ENCODE measurements at places on chromosomes 7 and 10.

- DNase-seq, result no peak
Measured at GRCh38 chr7:105461518-105461917, 60.6 kb downstream of the PUS7 start.

- peak; percentile 29 for DNase-seq
Measured at GRCh38 chr7:87312215-87312865, 33.1 kb upstream of the CROT start.

DNA sequence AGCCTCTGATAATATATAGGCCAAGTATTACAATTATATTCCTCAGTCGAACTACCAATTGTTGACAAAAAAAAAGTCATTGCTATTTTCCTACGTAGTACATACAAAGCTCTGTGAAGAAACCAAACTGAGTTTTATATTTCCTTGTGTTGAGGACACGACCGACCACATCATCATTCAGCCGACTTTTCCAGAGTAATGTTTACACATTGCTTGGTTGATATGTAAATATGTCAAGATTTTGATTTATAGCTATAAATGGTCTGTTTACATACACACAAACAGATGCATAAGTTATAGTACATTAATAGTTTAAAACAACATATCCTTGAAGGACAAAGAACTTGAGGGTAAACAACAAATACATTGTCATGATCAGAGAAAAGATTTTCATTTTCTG is 121.5 kb downstream of the CRPPA start:
- DNase-seq, result no peak

DNA sequence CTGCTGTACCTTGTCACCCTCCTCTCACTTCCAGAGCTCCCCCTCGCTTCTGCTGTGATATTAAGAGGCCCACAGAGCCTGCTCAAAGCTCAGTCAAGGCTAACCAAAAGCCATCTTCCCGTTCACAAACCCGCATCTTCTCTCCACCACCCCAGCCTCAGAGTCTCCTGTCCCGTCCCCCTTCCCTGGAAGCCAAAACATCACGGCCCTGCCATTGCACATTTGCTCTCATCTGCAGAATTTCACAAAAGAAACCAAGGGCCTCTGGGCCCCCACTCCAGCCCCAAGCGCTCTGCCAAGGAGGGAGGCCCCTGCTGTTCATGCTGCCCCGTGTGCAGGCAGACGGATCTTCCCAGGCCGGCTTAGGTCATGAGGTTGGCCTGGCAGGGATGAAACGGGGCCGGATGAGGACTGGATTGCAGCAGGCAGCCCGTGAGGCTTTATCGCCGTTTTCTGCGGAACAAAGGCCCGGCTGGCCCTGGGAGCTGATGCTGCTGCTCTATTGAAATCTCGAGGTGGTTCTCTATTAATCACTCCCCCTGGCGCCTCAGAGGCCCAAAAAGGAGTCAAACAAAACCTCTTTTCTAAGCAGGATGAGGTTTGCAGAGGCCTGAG is 31.6 kb upstream of the FOXK1 start:
- DNase-seq, result no peak

DNA sequence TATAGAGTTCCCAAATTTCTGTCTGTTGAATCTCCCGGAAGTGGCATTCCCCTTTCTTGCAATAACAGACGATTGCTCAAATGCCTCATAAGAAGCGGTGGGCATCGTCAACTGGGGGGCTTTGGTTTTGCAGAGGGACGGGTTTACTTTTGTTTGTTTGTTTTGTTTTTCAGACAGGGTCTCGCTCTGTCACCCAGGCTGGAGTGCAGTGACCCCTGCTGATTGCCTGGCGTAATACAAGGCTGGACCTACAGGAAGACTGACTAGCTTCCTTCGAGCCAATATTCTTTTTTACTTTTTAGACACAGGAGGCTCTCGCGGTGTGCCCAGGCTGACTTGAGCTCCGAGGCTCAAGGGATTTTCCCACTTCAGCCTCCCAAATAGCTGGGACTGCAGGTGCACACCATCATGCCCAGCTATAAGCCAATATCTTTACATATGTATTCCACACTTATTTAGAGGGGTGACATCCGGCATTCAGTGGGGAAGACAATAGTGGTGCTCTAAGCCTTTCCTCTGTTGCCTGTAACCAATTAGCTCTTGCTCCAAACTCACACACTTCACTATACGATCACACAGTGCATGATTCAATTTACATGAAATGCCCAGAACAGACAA is 58.1 kb downstream of the FHIP2A start:
- DNase-seq, result peak; percentile 57

GRCh38 chr7:96452146-96452545 is 130.2 kb upstream of the SLC25A13 start:
- no peak for DNase-seq

- DNase-seq, result no peak
Measured at GRCh38 chr10:100742936-100743335, 2.4 kb upstream of the PAX2 start.

Data from hematopoietic multipotent progenitor cell treated with erythropoietin and hydrocortisone succinate and interleukin-3 and kit ligand, for 17 days (in vitro differentiated cells).